Colonic mucosa (tissue), 4 donors: ENCODE measurements at places on chromosomes 1 and 21. TPM values are rescaled to one million over a fixed set of nuclear protein-coding genes. Genes with fewer than 3 reads are reported as not detected.

- H3K27ac ChIP-seq: no peak overlapping the region
- no peak for DNase-seq
- no peaks in the 10 kb centered on the region for H3K27me3 ChIP-seq
- H3K4me3 ChIP-seq: no peak overlapping the region
- H3K4me1 ChIP-seq: peaks cover 4% of the 10 kb centered on the region
These were observed 106.7 kb downstream of the FAF1 start for GRCh38 chr1:50853325-50853724.

DNA sequence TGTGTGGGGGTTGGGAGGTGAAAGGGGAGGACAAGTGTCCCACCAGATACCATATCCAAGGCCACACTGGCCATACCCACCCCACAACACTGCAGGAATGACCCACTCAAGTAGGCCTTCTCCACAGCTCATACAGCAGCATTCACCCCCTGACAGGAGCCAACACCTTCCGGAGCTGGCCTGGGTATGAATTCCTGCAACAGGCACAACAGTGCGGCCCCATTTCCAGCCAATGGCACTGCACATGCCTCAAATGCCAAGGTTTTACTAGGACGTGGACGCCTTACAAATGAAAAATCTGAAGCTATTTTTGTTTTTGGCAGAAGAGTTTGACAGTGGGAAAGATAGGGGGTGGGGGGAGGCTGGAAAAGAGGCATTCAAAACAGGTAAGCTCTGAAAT is 2.0 kb downstream of the KCND3 start:
- no peak for DNase-seq
- no peak overlapping the region for H3K4me3 ChIP-seq
- H3K36me3 ChIP-seq: no peaks in the 10 kb centered on the region
- H3K27me3 ChIP-seq: peaks cover 25% of the 10 kb centered on the region
- no peaks in the 10 kb centered on the region for H3K4me1 ChIP-seq

- peak; percentile 61 for DNase-seq
- H3K4me1 ChIP-seq: peaks cover 32% of the 10 kb centered on the region
- H3K27ac ChIP-seq: peak overlapping the region; percentile 76
- no peaks in the 10 kb centered on the region for H3K36me3 ChIP-seq
- peak overlapping the region; percentile 81 for H3K4me3 ChIP-seq
These were observed 2.0 kb downstream of the EFHD2 start for GRCh38 chr1:15411593-15412137.

GRCh38 chr1:174965362-174966007 is 34.3 kb upstream of the CACYBP start:
- no peak overlapping the region for H3K4me3 ChIP-seq
- peaks cover 17% of the 10 kb centered on the region for H3K4me1 ChIP-seq
- no peaks in the 10 kb centered on the region for H3K36me3 ChIP-seq
- H3K27ac ChIP-seq: peak overlapping the region; percentile 62
- peak; percentile 62 for DNase-seq

TRIM67 gene
- 0.03 TPM for total RNA-seq

DNA sequence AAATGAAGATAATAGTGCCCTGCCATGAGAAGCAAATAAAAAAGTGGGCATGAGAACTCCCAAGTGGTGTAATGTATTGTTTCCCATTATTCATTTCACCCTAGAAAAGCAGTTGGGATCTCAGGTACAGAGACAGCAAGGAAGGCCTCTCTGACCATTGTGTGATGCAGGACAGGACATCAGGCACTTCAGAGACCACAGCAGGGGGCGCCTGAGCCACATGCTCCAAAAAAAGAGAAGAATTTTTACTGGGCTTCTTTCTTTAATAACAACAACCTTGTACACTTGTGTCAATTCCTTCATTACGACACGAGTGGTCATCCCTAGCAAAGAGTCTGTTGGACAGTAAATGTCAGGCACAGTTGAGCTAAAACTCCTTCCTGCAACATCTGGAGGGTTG is 533.3 kb downstream of the OMA1 start:
- no peaks in the 10 kb centered on the region for H3K27me3 ChIP-seq
- H3K36me3 ChIP-seq: no peaks in the 10 kb centered on the region
- H3K27ac ChIP-seq: no peak overlapping the region
- H3K4me3 ChIP-seq: no peak overlapping the region
- no peaks in the 10 kb centered on the region for H3K4me1 ChIP-seq

DNA sequence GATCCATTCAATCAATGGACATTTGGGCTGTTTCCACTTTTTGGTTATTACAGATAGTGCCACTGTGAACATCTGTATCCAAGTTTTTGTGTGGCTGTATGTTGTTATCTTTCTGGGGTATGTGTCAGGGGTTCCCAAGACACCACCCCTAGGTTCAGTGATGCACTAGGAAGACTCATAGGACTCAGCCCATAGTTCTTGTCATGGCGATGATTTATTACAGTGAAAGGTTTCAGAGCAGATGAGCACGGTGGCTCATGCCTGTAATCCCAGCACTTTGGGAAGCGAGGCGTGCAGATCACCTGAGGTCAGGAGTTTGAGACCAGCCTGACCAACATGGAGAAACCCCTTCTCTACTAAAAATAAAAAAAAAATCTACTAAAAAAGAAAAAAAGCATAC is 64.1 kb downstream of the MAN1C1 start:
- DNase-seq: no peak
- H3K27ac ChIP-seq: no peak overlapping the region
- H3K27me3 ChIP-seq: no peaks in the 10 kb centered on the region
- no peaks in the 10 kb centered on the region for H3K36me3 ChIP-seq

DNA sequence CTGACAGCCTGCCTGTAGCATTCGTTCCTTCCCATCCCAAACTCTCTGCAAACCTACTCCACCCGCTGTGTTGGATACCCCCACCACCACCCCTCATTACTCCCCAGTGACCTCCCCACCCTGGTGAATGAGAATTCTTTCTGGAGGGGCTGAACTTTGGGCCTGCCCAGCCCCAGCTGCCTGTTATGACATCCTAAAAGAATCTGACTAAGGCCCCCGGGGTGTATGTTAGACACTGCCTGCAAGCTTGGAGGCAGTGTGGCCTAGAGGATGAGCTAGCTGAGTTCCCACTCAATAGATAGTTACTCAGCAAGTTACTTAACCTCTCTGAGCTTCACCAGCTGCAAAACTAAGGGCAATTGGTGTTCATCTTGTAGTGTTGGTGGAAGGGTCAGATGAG is 110.2 kb upstream of the FGGY start:
- no peaks in the 10 kb centered on the region for H3K4me1 ChIP-seq
- no peak overlapping the region for H3K27ac ChIP-seq
- no peak for DNase-seq
- H3K36me3 ChIP-seq: no peaks in the 10 kb centered on the region
- H3K4me3 ChIP-seq: no peak overlapping the region

- H3K4me3 ChIP-seq: no peak overlapping the region
- H3K27me3 ChIP-seq: no peaks in the 10 kb centered on the region
- H3K4me1 ChIP-seq: no peaks in the 10 kb centered on the region
- no peaks in the 10 kb centered on the region for H3K36me3 ChIP-seq
- DNase-seq: no peak
- no peak overlapping the region for H3K27ac ChIP-seq
These were observed 32.8 kb upstream of the AJAP1 start for GRCh38 chr1:4621646-4622045.

DNA sequence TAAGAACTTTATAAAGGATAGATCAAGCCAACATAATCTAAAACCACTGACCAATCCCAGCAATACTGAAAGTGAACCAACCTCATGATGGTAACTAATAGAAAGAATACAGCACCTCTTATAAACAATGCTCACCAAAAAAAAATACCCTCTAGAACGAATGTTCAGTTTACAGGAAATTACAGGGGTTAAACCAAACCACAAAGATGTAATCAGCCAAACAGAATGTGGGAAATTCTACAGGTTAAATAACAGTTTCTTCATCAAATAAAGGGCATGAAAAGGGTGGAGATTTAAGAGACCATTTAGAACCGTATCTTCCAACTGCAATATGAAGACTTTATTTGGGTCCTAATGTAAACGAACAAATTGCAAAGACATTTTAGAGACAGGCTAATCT is 30.4 kb downstream of the ARID4B start:
- DNase-seq: no peak
- H3K4me1 ChIP-seq: no peaks in the 10 kb centered on the region
- no peaks in the 10 kb centered on the region for H3K36me3 ChIP-seq

GRCh38 chr1:78281580-78281979 is 209.2 kb upstream of the PTGFR start:
- no peak overlapping the region for H3K27ac ChIP-seq
- H3K27me3 ChIP-seq: no peaks in the 10 kb centered on the region
- no peaks in the 10 kb centered on the region for H3K36me3 ChIP-seq
- DNase-seq: no peak

PFKFB2 gene
- 88.5 TPM for total RNA-seq

- no peaks in the 10 kb centered on the region for H3K36me3 ChIP-seq
- no peak for DNase-seq
- H3K27me3 ChIP-seq: no peaks in the 10 kb centered on the region
These were observed 648.4 kb downstream of the PLA2G4A start for GRCh38 chr1:187477103-187477502.

ITLN1 gene
- 256 TPM for total RNA-seq

DNA sequence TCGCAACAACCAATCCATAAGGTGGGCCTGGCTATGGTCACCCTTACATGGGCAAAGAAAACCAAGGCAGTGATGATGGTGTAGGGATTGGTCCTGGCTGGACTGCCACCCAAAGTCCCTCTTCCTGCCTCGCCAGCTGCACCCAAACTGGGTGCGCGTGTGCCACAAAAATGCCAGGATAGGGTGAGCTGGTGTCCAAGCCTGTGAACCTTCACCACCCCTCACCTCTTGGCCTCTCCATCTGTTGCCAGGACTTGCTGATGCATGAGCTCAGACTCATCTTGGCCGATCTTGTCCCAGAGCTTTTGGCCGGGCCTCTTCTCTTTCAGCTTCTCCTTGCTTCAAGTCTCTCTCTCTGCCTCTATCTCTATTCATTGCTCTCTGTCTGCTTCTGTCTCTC is 41.8 kb downstream of the FOXD2 start:
- peaks cover 11% of the 10 kb centered on the region for H3K4me1 ChIP-seq
- no peaks in the 10 kb centered on the region for H3K27me3 ChIP-seq
- H3K36me3 ChIP-seq: no peaks in the 10 kb centered on the region
- DNase-seq: no peak
- H3K4me3 ChIP-seq: no peak overlapping the region

DNA sequence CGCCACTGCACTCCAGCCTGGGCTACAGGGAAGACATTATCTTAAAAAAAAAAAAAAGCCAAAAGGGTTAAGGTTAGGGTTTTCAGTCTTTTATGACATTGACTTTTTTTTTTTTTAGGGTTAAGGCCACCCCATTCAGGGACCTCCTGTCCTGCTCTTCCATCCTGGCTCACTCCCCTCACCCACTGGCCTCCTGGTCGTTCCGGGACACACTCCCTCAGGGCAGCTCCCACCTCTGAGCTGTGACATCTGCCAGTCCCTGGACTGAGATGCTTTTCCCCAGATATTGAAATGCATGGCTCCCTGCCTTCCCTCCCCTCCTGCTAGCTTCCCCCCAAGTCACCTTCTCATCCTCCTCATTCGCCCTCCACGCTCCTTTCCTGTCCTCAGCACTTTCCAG is 9.6 kb downstream of the PLEKHG5 start:
- H3K4me1 ChIP-seq: peaks cover 16% of the 10 kb centered on the region
- DNase-seq: peak; percentile 18
- no peak overlapping the region for H3K4me3 ChIP-seq
- no peaks in the 10 kb centered on the region for H3K36me3 ChIP-seq

TLCD4 gene
- total RNA-seq: 46.0 TPM

DNA sequence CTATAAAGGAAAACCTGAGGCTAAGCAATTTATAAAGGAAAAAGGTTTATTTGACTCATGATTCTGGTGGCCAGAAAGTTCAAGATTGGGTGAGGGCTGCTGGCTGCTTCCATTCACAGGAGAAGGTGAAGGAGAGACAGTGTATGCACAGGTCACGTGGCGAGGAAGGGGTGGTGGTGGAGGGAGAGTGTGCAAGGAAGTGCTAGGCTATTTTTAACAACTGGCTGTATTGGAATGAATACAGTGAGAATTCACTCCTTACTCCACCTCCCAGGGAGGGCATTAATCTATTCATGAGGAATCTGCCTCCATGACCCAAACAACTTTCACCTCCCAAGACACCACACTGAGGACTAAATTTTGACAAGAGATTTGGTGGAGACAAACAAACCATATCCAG is 51.0 kb downstream of the SYDE2 start:
- no peaks in the 10 kb centered on the region for H3K27me3 ChIP-seq
- no peak overlapping the region for H3K27ac ChIP-seq
- no peak overlapping the region for H3K4me3 ChIP-seq
- no peak for DNase-seq

CD101 gene
- total RNA-seq: 1.9 TPM

DNA sequence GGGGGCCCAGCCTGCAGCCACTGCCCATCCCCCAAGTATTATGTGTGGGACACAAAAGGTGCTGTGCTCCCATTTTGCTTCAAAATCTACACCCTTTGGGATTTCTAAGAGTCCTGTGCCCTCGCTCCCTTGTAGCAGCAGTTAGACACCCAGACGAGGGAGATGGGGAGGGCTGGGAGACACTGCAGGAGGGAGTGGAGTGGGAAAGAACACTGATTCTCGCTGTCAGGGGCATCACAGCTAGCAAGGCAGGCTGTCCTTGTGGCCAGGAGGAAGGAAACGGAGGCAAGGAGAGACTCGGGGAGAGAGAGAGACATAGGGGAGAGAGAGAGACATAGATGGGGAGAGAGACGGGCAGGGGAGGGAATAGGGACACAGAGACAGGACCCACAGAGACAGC is 38.5 kb downstream of the CSMD2 start:
- H3K27ac ChIP-seq: no peak overlapping the region
- H3K4me3 ChIP-seq: no peak overlapping the region
- H3K36me3 ChIP-seq: no peaks in the 10 kb centered on the region
- no peaks in the 10 kb centered on the region for H3K4me1 ChIP-seq
- H3K27me3 ChIP-seq: no peaks in the 10 kb centered on the region

RHD gene
- total RNA-seq: not detected

NR1I3 gene
- not detected for total RNA-seq

- no peak overlapping the region for H3K4me3 ChIP-seq
- no peaks in the 10 kb centered on the region for H3K27me3 ChIP-seq
- no peaks in the 10 kb centered on the region for H3K4me1 ChIP-seq
- DNase-seq: no peak
These were observed 123.6 kb downstream of the DTL start for GRCh38 chr1:212158912-212159796.

DNA sequence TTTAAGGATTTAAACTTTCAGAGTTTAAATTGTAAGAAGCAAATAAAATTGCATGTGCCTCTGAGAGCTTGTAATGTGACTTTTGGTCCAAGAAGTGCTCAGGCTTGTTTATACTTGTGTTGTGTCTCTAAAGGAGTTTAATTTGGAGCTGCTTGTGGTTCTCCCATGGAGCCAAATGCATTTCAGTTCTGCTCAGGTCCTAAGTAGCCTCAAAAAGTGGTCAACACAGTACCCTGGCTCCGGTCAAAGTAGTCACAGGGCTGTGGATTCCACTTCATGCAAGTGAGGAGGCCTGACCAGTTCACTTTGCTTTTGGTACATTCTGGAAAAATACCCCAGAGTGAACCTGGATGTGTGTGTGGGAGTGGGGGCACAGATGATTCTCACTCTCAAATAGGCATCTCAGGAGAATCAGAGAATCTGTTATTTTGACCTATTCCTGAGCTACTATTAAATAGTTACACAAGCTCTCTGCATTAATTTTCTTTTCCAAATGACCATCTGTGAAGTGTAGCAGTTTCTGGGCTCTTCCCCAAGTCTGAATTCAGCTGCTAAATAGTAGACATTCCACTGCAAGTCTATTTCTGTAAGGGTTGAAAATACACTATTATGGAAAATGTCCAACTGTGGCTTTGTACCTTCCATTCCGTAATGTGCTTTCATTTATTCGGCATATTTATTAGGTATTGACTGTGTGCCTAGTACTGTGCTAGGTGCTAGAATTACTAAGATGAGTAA is 31.7 kb upstream of the AGO1 start:
- H3K4me3 ChIP-seq: no peak overlapping the region
- no peak overlapping the region for H3K27ac ChIP-seq
- H3K36me3 ChIP-seq: no peaks in the 10 kb centered on the region
- H3K4me1 ChIP-seq: no peaks in the 10 kb centered on the region
- DNase-seq: no peak

CHRM3 gene
- total RNA-seq: 17.0 TPM
